ENCODE measurements at places on chromosomes 3 and 15.
A peak's percentile ranks its signal among the peaks of the same experiment; 100 is the strongest.

DNA sequence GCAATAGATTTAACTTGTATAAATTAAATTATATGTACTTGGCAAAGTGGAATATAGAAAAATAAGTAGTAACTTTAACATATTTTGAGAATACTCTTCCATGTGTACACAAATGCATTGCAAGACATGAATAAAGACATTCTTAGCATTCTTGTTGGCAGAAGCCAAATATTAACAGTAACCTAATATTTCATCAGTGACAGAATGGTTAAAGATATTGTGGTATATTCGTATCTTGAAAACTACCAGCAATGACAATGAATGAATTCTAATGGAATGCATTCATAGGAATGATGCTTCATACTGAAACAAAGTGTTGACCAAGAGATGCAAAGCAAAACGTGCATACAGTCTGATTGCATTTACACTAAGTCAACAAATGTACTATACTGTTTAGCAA lies 524.7 kb downstream of the GRM7 start:
- DNase-seq = no peak

DNA sequence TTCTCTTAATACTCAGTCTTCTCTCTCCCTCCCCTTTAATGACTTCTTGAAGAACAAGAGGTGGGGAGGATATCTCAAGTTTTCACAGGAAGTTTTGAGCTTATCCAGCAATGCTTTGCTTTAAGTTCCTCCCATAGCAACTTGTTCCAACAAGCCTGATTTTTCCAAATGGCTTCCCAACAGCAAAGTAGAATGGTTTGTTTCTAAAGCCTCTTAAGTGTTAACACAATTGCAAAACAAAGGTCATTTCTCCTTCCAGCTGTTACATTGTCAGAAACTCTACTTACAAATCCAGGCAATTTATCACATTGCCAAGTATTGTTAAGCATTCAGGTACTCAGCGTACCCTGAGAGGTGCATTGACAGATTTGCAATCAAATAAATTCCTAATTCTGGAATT lies 6.8 kb upstream of the ZNF770 start:
- no peak for DNase-seq

GRCh38 chr3:131526801-131527347 lies 24.1 kb upstream of the MRPL3 start:
- peak; percentile 79 for DNase-seq

- no peak for DNase-seq
Observed at GRCh38 chr3:176120507-176120906, 1076.8 kb downstream of the TBL1XR1 start.

DNA sequence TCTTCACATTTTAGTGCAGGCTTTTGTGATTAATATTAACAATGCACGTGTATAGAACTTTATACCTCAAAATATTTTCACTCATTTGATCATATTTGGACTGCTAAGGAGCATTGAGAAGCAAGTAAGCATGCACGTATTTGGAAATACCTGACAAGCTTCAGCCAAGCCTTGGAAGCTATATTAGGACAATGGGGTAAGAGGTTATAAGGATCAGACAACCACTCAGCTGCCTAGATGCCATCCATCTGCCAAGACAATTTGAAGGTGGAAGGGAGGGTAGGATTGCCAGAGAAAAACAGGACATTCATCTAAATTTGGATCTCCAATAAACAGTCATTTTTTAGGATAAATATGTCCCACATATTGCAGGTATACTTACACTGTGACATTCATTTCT lies 394.9 kb upstream of the CFAP20DC start:
- DNase-seq = no peak

DNA sequence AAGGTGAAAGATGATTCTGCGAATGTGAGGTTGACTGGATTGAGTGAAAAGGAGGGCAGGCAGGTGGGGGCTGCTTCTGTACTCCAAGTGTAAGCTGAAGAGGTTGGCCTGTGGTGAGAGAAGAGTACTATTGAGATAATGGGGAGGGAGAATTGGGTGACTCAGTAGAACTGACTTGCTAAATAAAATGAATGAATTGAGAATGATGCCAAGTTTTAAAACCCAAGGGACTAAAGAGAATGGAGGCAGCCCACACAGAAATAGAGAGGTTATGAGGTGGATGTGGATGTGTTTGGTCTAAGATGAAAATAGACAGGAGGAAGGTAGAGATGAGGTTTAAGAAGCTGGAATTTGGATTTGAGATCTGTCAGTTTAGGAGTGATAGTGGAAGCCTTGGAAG lies 5.9 kb downstream of the MME start:
- no peak for DNase-seq

DNA sequence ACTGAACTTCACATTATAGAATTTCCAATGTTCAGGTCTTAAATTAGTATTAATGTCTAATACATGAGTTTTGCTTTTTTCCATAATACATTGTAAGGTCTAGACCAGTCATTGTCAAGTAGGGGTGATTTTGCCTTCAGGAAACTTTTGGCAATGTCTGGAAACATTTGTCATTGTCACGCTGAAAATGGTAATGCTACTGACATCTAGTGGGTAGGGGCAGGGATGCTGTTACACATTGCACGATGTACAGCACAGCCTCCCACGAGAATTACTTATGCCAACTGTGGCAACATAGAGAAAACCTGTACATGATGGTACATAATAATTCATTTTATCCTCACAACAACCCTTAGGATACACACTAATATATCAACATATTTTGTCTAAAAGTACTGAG lies 384.1 kb downstream of the CADM2 start:
- DNase-seq = peak; percentile 2

DNA sequence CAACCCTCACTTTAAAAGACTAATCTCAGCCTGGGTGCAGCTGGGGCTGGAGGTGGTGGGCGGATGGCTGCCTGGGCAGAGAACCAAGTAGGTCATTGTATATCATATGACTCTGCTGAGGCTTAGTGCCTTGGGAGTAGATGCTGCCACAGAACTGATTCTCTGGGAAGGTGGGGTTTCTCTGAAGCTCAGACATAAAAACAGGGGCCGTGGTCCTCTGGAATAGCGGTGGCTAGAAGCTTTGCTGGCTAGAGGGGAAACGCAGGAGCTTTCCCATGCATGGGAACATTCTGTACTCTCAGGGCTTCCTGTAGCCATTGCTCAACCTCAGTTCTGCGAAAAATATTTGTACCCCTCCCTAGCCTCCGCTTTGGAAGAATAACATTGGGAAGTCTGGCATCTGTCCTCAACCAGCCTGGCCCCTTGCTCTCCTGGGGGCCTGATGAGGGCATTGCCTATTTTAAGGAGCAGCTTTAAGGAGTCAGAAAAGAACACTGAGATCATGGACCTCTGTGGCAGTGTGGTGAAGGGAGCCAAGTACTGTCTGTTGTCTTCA lies 14.7 kb downstream of the TIMP4 start:
- DNase-seq = peak; percentile 62

DNA sequence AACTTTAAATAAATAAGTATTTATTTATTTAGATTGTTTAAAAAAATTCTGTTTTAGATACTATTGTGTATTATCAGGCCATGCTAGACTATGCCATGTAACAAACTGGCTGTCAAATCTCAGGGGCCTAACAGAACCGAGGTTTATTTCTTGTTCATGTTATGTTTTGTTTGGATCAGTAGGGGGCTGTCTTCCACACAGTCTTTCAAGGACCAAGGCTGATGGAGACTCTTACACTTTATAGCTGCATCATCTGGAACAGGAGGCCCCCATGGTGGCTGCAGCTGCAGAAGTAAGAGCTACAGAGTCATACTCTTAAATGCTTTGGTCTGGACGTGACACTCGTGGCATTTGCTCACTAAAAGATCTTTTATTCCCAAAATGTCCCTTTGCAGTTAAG lies 33.0 kb upstream of the ARL14 start:
- DNase-seq = no peak

- DNase-seq = peak; percentile 77
Observed at GRCh38 chr15:78000091-78000926, 77.2 kb downstream of the TBC1D2B start.

- DNase-seq = no peak
Observed at GRCh38 chr3:88385090-88385489, 235.3 kb downstream of the C3orf38 start.
